ENCODE measurements at places on chromosomes 6 and 20.

- no peak for DNase-seq
Measured at GRCh38 chr6:116229287-116229913, 24.5 kb downstream of the TSPYL4 start.

DNA sequence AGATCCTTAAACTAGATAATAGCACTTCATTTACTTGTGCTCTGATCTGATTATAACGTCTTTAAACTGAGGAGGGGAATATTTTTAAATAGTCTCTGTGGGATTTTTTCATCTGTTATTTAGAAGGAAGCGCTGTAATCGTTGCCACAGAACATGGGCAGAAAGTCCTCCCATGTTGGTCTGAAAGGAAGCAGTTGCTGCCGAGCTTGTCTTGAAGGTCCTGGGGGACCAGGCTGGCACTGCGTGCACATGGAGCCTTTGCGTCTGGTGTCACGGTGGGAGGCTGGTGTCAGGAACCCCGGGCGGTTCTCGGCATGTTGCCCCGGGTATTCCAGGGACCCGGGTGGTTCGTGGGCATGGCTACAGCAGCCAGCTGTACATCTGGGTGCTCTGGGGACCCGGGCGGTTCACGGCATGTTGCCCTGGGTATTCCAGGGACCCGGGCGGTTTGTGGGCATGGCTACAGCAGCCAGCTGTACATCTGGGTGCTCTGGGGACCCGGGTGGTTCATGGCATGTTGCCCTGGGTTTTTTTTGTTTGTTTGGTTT lies 11.5 kb downstream of the TPD52L2 start:
- DNase-seq, result no peak

- peak; percentile 11 for DNase-seq
Measured at GRCh38 chr20:22905658-22906057, 129.5 kb upstream of the SSTR4 start.

GRCh38 chr6:91142154-91142553 lies 555.3 kb upstream of the MAP3K7 start:
- DNase-seq, result no peak

- no peak for DNase-seq
Measured at GRCh38 chr20:10469599-10469998, 34.5 kb downstream of the SLX4IP start.

- no peak for DNase-seq
Measured at GRCh38 chr6:120405947-120406346, 928.3 kb downstream of the TBC1D32 start.

DNA sequence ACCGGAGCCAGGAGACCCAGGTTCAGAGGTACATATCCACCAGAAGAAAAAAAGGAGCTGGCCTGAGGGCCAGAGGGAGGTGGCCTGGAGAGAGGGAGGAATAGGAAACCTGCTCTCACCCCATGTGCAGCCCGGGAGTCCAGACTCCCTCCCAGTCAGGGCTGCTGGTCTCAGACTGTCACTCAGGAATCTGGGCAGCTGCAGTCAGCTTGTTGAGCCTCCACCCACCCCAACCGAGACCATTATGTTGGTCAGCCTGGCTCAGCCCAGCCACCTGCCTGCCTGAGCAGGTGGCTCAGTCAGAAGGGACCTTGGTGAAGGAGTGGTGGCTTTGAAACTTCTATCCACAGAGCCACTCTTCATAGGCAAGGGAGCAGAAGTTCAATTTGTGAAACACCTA lies 53.3 kb upstream of the EPB41L1 start:
- no peak for DNase-seq

DNA sequence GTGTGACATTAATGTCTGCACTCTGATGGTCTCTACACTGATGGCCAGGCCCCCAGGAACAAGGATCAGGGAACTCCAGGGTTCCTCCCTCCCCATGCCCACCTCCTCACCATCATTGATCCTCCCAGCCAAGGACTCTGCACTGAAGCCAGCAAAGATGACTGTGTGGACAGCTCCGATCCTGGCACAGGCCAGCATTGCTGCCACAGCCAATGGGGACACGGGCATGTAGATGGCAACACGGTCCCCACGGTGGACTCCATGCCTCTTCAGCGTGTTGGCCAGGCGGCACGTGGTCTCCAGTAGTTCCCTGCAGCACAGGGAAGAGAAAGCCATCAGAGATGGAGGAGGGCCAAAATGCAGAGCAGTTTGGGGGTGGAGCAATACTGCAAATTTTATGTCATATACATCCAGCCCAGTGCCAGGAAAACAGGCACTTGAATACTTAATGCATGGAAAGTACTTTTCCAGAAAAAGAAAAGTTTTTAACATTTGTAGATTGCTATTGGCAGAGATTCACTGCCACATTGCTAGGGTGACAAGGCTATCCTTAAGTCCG lies 27.2 kb downstream of the ACSS1 start:
- DNase-seq, result no peak

DNA sequence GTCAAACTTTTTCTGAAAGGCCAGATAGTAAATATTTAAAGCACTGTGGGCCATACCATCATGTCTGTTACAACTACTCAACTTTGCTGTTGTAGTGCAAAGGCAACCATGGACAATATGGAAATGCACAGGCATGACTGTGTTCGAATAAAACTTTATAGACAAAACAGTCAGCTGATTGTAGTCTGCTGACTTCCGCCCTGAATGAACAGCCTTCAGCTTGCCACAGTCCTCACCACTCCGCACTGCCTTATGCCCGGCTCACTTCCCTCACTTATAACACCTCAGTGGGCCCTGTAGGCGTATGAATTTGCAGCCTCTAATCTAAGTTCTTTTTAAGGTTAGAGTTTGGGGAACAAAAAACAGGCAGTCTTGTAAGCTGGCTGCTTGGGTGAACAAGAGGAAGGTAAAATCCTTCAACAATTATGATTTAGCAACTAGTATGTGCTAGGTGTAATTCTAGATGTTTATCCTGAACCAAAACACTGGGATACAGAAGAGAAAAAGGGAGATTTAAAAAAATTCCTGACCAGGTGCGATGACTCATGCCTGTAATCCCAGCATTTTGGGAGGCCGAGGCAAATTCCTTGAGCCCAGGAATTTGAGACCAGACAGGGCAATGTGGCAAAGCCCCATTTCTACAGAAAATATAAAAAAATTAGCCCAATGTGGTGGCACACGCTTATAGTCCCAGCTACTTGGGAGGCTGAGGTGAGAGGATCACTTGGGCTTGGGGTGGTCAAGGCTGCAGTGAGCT lies 6.8 kb upstream of the SLC2A10 start:
- no peak for DNase-seq

GRCh38 chr6:100320686-100321085 lies 144.0 kb downstream of the SIM1 start:
- no peak for DNase-seq

DNA sequence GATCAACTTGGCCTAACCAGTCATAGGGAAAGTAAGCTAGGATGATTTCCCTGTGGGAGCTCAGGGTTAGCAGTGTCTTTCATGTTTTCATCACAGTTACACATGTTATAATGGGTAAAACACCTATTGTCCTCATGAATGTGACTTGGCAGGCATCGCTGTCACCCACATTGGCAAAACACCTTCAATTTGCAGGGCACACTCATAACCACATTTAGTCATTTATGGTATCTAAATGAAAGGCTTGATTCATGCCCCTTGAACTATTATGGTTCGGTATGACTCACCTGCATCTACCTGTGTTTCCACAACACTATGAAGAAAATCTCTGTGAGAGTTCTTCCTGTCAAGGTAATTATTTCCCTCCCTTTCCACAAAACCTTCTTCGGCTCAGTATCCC lies 49.2 kb downstream of the FRK start:
- DNase-seq, result no peak

GRCh38 chr6:69044534-69044933 lies 409.5 kb downstream of the ADGRB3 start:
- DNase-seq, result no peak

DNA sequence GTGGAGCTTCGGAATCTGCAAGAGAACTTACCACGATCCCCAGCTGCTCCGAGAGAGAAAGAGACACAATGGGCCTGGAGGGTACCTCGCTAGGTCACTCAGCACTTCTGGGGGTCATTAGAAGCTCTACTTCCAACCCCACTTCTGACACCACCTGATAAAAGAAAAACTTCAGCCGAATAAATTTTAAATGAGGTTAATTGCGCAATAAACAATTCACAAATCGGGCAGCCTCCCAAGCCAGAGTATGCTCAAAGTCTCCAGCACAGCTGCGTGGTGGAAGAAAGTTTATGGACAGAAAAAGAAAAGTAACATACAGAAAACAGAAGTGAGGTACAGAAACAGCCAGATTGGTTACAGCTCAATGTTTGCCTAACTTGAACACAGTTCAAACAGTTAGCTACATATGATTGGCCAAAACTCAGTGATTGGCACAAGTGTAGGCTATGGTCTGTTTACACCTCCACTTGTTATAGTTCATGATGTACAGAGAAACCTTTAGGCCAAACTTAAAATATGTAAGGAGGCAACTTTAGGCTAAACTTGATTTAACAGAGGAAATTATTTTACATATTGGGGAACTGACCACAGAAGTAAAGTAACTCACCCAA lies 52.6 kb downstream of the COL11A2 start:
- DNase-seq, result no peak

DNA sequence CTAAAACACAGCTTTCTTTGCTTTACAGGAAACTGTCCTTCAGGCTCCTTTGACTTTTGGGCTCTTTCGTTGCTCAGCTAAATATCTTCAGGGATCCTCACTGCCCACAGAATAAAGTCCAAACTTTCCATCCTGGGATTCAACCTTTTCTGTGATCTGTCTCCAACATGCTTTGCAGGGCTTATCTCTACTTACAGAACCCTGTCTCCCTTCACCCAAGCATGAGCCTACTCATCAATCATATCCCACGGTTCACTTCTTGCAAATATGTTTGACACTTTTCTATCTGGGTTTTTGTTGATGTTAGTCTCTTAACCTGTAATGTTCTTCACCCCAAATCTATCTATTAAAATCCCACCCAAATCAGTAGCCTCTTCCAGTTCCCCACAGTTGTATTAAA lies 327.3 kb upstream of the RNF24 start:
- DNase-seq, result no peak

GRCh38 chr20:22805219-22805618 lies 220.8 kb upstream of the FOXA2 start:
- no peak for DNase-seq

- DNase-seq, result no peak
Measured at GRCh38 chr6:169253337-169254238, at the start of gene THBS2. THBS2 (minus strand) TSS chr6:169253846; CDS start chr6:169250784, 3,062 bp downstream.

DNA sequence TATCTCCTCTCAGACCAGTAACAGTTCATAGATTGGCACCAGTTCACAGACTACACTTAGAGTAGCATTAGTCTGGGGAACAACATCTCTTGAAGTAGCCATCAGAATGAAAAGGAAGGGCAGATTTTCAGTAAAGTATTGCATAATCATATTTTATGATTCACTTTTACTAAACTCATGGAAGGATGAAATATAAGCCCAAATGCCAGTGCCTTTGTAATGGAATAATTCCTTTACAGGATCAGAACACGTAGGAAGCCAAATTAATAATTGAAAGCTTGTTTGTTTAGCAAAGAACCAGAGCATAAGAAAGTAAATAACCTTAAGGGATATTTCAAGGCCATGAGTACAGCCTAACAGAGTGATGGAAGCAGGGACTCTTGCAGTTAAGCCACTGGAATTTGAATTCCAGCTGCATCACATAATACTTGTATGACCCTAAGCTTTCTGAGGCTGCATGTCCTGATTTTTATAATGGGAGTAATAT lies 11.4 kb upstream of the LOC128125822 start:
- DNase-seq, result no peak

Measured in GM12892 (cell line).